ENCODE measurements at places on chromosomes 7 and 10.
A peak's percentile ranks its signal among the peaks of the same experiment; 100 is the strongest.

GRCh38 chr7:102279537-102280400 is 6.9 kb upstream of the SH2B2 start:
- peak; percentile 85 for DNase-seq

DNA sequence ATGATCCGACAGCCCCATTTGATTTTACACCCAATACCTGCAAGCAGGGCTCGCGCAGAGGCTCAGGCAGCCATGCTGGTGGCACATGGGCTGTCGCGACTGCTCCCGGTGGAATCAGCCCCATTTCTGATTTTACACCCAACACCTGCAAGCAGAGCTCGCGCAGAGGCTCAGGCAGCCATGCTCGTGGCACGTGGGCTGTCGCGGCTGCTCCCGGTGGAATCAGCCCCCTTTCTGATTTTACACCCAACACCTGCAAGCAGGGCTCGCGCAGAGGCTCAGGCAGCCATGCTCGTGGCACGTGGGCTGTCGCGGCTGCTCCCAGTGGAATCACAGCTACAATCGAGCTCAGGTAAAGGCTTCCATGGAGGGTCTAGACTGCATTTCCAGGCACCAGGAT is 244.1 kb downstream of the PTPRN2 start:
- no peak for DNase-seq

GRCh38 chr10:124546957-124547646 is 85.5 kb downstream of the LHPP start:
- no peak for DNase-seq

DNA sequence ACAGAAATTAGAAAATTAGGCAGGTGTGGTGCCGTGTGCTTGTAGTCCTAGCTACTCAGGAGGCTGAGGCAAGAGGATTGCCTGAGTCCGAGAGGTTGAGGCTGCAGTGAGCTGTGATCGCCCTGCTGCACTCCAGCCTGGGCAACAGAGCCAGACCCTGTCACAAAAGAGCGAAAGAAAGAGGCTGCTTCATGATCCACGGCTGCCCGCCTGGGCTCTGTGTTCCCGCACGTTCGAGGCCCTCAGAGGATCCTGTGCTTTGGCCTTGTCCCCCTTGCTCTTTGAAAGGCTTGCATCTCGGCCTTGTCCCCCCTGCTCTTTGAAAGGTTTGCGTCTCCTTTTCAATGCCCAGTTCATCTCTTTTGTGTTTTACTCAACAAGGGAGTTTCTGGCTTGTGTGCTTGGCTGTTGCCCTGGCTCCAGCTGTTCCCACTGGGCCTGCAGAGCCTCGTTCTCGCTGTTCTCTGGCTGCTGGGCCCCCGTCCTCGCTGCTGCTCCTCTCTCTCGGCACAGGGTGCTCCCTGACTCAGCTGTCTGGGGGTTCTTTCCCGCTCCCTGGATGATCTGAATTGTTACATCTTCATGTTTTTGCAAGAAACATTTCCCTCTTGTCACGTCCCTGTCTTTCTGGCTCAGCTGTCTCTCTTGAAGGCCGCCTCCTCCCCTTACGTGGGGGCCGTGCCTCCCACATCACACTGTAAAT is 45.1 kb upstream of the INPP5A start:
- DNase-seq = no peak

DNA sequence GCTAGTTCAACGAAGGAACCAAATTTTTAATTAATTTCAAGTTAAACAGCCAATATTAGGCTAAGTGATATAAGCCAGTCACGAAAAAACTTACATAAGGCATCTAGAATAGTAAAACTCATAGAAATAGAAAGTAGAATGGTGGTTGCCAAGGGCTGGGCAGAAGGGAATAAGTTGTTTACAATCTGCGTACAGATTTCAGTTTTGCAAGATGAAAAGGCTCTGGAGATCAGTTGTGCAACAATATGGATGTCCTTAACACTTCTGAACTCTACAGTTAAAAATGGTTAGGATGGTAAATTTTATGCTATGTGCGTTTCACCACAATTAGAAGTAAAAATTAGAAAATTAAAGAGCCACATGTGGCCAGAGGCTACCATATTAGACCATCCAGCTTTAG is 13.3 kb downstream of the SCRN1 start:
- no peak for DNase-seq

GRCh38 chr10:64070241-64070640 is 549.0 kb downstream of the REEP3 start:
- DNase-seq = no peak

DNA sequence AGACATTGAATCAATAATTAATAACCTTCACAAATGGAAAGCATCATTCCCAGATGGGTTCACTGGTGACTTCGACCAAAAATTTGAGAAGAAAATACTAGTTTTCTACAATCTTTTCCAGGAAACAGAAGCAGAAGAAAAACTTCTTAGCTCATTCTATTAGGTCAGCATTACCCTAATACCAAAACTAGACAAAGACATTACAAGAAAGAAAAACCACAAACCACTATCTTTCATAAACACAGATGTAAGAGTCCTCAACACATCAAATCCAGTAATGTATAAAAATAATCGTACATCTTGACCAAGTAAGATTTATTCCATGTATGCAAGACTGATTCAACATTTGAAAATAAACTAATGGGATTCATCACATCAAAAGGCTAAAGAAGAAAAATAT is 64.0 kb upstream of the CDK1 start:
- no peak for DNase-seq

- no peak for DNase-seq
Observed at GRCh38 chr7:41886262-41886900, 183.5 kb upstream of the INHBA start.

- DNase-seq = no peak
Observed at GRCh38 chr10:89625041-89625765, 19.8 kb downstream of the PANK1 start.

DNA sequence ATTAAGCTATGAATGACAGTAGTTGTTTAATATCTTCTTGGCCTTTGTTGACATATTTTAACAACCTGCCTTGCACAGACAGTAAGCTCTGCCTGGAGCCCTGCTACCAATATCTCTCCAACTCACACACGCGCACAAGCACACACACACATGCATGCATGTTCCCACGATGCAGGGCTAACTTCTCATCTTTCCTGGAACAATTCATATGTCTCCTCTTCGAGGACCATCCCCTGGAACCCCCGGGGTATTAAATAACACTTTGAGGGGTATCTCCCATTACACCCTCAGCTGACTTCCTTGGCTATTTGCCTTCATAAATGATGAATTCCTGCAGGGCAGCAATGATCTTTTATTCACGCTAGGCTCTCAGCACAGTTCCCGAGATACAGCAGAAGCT is 258.0 kb downstream of the TRIL start:
- no peak for DNase-seq

GRCh38 chr10:30043476-30044270 is 15.7 kb downstream of the JCAD start:
- no peak for DNase-seq

Measured in GM23338 (cell line).